ENCODE measurements at places on chromosomes 3 and 15.
A peak's percentile ranks its signal among the peaks of the same experiment; 100 is the strongest.

GRCh38 chr3:65758876-65759598, 279.7 kb downstream of the MAGI1 start:
- no peak for DNase-seq

DNA sequence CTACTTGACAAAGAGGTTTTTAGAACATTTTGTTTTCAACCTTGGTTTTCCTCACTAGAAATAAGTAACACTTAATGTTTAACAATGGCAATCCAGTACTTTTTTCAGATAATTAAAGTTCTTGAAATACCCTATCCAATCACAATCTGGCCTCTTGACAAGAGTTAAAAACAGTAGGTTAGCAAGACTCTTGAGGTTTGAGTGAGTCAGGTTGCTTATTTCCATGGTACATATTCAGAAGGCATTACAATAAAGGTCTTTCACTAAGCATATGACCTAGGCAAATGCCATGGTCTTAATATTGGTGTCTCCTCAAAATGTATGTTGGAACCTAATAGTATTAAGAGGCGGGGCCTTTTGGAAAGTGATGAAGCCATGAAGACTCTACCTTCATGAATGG, 5.6 kb downstream of the SUCNR1 start:
- no peak for DNase-seq

- DNase-seq, result no peak
Measured at GRCh38 chr3:50848308-50848707, 173.6 kb downstream of the DOCK3 start.

DNA sequence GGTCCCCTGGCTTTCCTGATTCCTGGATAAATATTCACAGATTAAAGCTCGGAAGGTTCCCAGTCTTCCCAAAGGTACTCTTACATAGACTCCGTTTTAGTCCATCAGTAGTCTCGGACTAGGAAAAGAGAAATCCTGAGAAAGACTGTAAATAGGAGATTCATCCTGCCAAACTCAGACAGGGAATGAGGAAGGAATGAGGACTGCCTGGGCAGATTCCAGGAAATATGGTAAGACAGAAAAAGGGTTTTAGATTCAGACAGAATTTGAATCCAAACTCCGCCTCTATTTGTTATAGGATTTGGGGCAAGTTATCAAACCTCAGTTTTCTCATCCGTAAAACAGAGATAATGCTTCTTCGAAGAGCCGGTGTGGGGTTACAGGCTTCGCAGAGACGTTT, 77.8 kb upstream of the VGLL4 start:
- no peak for DNase-seq

- peak; percentile 71 for DNase-seq
Measured at GRCh38 chr15:89472785-89473256, 23.6 kb downstream of the RHCG start.
